ENCODE measurements at places on chromosomes 12 and 14.

GRCh38 chr12:88291498-88292131 is 149.5 kb downstream of the TMTC3 start:
- DNase-seq: no peak

DNA sequence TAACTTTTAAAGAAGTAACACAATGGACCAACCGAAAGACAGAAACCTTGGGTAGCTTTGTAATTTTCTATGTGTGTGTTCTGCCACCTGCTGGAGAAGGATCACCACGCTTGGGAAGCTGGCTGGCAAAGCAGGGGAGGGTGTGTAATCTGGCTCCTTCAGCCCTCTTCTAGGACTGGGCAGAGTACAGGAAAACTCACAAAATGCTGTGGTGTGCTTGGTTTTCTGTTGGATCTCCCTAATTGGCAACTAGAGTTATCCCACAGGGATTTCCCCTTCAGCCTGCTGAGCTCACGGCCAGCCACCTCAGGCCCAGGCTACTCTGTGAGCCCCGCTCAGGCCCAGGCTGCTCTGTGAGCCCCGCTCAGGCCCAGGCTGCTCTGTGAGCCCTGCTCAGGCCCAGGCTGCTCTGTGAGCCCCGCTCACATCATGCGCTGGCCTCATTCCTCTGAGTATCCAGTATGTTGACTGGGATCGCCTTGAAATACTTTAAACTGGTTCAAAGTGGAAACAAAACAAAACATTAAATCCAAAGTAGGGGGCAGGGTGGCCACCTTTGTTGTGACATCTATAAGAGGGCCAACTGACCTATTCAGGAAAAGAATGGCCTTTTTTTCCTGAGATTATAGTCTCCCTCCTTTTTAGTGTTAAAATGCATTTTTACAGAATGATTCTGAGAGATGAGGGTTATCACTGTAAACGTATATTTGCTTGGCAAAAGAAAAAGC is 52.0 kb upstream of the RNU6-8 start:
- peak; percentile 37 for DNase-seq

GRCh38 chr12:103085541-103085940 is 128.1 kb downstream of the ASCL1 start:
- DNase-seq: no peak

DNA sequence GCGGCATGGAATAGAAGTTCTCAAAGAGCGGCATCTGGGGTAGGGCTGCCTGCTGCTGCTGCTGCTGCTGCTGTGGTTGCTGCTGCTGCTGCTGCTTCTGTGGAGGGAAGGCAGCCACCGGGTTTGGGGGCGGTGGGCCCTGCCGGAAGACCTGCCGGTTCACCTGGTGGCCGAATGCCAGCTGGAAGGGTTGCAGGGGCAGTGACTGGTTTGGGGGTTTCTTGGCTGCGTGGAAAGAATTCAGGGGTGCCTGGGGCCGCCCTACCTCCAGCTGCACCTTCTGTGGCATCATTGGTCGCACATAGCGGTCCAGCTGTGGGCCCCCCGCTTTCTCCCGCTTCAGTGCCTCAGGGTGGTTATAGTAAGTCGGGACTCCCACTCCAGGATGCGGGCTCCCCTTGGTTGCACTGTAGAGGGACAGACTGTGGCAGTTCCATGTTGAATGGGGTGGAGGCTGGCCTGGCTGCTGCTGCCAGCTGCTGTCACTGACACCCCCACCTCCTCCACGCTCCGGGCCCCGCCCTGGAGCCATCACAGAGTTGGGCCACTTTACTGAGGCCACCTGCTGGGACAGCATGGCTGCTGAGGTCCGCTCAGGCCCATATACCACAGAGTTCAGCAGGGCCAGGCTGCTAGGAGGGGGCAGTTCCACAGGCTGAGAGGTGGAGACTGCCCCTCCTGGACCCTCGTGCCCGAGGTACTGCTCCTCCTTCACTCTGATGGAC is 25.2 kb upstream of the PNMA1 start:
- no peak for DNase-seq

DNA sequence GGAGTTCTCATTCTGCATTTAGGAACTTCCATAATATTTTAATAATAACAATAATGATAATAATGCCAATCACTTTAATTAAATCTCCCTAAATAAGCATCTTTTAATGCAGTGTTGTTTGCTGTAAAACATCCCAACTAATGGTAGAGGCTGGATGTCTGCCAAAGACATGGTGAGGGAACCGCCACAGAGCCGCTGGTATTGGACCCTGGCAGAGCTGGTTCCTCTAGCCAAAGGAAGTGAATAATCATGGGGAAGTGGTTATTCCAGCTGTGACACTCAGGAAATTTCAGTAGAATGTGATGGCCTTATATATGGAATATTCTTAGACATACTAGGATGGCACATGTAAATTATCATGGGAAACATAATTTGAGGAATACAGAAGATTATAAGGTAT is 483.3 kb downstream of the ZFP36L1 start:
- DNase-seq: no peak

DNA sequence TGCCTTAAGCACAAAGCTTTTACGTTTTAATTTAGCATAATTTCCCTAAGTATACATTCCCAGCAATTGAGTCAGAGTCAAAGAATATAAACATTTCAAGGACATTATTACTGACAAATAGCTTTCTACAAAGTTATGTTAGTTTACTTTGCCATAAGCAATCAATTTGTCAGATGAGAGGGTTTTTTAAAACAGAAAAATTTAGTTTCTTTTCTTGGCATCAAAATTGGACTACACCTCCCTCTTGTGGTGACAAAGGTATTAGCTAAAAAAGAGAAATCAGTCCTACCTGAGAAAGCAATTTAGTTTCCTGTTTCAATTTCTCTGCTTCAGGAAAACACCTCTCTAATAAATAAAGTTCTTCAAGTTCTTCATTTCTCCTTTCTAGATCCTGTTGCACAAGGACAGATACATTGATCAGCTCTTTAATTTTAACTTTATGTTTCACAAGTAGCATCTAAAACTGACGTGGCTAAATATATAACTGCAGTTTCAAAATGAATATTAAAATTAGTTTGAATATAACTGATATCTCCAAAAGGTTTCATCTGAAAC is 39.9 kb downstream of the DNAI7 start:
- DNase-seq: peak; percentile 29

DNA sequence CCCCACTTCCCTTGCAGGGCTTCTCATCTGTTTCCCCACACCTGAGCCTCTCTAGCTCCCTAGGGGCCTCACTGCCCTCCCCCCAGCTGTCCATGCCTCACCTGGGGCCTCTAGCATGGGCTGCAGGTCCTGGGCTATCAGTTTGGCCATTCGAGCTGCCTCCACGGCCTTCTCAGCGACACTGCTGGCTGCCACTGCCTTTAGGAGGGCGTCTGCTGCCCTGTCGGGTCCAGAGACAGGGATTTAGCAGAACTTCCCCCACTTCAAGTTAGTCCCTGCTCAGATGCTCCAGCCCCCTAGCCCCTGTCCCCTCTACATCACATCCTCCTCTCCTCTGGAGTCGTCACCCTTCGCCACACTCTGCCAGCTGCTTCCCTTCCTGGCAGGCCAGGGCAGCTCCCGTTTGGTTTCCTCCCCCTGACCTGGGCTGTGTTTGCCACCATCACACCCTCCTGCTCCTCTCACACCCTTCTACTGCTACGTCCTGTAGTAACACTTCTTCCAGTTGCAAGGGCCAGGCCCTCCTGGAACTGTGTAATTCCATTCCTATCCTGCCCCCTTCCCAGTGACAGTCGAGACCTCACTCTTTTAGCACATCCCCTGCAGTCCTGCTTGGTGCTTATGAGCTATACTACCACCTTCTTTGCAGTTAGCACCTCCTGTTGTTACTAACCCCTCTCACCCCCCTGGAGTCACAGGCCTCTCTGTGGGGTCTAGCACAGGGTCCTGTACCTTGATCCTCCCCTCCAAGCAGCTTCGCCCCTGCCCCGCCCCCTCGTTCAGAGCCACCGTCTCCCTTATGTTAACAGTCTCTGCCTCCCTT is 4.3 kb upstream of the AP1G2 start:
- peak; percentile 46 for DNase-seq

DNA sequence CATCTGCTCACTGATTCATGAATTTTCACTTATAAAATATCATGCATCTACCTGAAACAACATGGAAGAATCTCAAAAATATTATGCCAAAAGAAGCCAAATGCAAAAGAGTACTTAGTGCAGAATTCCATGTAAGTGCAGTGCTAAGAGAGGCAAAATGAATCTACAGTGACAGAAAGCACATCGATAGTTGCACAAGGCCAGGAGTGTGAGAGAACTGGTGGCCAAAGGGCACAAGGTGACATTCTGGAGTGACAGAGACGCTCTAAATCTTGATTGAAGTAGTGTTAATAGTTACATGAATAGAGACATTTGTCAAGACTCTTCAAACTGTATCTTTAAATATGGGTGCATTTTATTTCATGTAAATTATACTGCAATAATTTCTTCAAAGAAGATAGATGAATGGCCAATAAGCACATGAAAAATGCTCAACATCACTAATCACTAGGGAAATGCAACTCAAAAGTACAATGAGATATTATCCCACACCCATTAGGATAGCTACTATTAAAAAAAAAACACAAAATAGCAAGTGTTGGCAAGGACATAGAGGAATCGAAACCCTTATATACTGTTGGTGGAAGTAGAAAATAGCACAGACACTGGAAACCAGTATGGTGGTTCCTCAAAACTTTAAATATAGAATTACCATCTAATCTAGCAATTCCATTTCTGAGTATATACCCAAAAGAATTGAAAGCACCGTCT is 71.7 kb upstream of the KICS2 start:
- DNase-seq: no peak

DNA sequence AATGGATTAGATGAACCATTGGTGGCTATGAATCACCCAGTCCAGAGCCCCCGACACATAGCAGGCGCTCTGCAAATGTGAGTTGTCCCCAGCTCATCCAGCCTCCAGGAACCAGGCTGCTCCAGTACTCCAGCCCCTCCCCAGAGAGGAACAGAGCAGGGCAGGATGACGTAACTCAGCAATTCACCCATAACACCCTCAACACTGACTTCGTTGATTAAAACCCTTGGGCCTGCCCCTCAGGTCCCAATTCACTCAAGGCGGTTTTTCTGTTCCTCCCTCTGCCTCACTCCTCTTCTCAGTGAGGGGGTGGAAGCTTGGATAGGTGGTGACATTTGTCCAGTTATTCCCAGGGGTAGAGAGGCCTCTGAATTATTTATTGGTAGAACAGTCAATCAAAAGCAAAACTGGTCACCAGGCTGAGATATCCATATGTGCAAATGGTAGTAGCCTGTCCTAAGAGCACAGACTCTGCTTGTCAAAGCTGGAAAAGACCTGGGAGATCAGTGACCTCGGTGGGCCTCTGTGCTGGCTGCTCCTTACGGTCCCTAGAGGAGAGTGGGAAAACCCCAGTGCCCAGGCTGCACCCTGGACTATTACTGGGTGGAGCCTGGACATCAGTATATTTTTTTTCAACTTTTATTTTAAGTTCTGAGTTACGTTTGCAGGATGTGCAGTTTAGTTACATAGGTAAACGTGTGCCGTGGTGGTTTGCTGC is 97.0 kb downstream of the CMKLR1 start:
- no peak for DNase-seq

- DNase-seq: no peak
Observed at GRCh38 chr12:79161249-79161934, 296.8 kb downstream of the SYT1 start.

- DNase-seq: no peak
Observed at GRCh38 chr14:68282479-68283377, 463.1 kb downstream of the RAD51B start.

GRCh38 chr14:86639146-86639545 is 1109.2 kb downstream of the FLRT2 start:
- no peak for DNase-seq

- DNase-seq: no peak
Observed at GRCh38 chr14:87014856-87015255, 978.1 kb downstream of the GALC start.

GRCh38 chr12:42583016-42583415 is 6.5 kb downstream of the PRICKLE1 start:
- no peak for DNase-seq

GRCh38 chr12:10341892-10342509 is 34.3 kb downstream of the KLRD1 start:
- DNase-seq: no peak

DNA sequence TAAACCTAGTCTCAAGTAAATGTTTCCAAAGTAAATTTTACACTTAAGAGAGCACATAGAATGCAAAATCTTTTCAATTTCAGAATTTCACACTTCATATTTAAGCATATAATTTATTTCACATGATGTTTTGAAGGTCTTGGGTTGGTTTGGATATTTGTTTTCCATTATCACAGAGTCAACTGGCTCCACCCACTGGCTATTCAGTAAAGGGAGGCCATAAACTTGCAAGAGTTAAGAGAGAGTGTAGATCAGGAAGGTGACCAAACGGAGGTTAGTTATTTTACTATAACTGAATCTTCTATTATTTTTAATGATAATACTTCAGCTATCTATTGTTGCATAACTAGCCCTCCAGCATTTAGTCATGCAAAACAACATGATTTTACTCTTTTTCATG is 6.2 kb upstream of the CPNE8 start:
- DNase-seq: no peak

GRCh38 chr12:119631930-119632678 is 35.8 kb upstream of the PRKAB1 start:
- no peak for DNase-seq

- DNase-seq: no peak
Observed at GRCh38 chr12:123254853-123255446, 16.7 kb downstream of the CDK2AP1 start.

DNA sequence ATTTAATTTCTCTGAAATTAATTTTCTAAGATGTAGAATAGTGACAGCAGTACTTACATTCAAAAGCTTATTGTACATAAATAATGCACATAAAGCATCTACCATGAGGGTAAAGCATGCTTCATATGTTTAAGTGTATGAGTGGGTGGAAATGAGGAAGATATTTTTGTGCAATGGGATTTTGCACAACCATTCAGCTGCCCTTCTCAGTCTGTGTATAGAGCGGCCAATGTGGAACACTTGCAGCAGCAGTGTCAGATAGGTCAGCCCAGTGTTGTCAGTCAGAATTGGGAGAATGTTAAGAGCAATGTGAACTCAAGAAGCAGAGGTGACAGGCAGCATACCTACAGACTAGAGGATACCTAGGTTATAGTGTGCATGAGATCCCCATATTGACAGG is 72.5 kb upstream of the ATP2B1 start:
- DNase-seq: no peak

- no peak for DNase-seq
Observed at GRCh38 chr12:34190054-34190453, 167.8 kb downstream of the ALG10 start.

DNA sequence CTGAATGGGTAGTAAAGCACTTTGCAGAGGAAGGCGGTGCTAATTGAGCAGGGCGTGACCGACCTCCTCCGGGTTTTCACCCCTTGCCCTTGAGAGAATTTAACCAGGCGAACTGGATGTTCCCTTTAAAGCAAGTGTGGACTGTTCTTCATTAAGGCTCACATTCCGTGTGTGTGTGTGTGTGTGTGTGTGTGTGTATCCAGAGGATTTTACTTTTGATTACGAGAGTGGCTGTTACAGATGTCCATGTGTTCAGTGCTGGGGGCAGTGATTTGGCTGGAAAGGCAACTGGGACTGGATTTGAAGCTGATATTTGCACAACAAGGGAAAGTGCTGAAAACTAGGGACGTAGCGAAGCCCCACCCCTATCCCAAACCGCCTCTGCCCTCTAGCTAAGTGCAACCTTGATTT is 2.2 kb downstream of the TMEM132C start:
- no peak for DNase-seq
